ENCODE measurements at places on chromosomes 3 and 15.

GRCh38 chr3:110343376-110343775 is 728.2 kb upstream of the NECTIN3 start:
- DNase-seq = no peak

- DNase-seq = no peak
Observed at GRCh38 chr15:63765338-63765737, 68.4 kb downstream of the HERC1 start.

GRCh38 chr15:32981536-32981935 is 213.0 kb downstream of the FMN1 start:
- DNase-seq = no peak

- no peak for DNase-seq
Observed at GRCh38 chr3:32186876-32187275, 51.6 kb upstream of the CMTM8 start.

- DNase-seq = no peak
Observed at GRCh38 chr15:85335193-85335942, 45.0 kb upstream of the AKAP13 start.

DNA sequence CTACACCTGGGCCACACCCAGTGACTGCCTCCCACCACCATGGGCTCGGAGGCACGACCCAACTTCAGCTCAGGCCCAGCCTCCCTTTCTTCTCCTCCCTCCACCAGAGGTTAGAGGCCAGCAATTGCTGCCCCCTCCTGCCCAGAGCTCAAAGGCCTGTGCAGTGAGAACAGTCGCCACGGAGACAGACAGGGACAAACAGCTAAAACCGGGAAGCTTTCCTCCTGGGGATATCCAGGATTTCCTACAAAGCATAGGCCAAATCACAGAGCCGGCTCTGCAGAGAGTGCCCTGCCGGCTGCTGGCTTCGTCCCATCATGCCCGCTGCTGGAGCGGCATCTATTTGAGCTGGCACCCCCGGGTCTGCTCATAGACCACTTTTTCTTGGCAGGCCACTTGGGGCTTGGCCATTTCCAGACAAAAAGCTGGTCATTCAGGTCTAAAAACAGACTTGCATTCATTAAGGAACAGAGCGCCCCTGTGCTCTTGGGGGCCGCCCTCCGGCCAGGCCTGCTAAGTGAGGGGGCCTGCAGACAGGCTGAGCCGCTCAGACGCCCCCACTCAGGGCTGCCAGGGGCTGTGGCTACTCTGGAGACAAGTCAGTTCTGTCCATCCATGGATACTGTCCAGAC is 17.5 kb downstream of the GRAMD2A start:
- no peak for DNase-seq

GRCh38 chr3:156610154-156610553 is 55.2 kb upstream of the SSR3 start:
- no peak for DNase-seq

GRCh38 chr3:162285259-162285658 is 788.7 kb downstream of the OTOL1 start:
- DNase-seq = no peak

DNA sequence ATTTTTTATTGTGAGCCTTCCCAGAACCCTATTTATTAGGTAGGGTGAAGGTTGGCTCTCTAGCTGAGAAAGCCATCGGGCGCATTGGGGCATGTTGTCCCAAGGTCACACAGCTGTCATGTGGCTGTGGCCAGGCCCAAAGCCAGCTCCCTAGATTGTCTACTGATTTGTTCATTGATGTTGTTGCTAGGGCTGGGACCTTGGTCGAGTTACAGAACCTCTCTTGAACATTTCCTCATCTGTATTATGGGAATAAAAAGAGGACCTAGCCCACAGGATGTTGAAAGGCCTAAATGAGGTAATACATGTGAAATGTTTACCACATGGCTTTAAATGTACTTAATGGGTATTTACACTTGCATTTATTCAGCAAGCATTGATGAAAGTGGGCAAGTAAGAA is 252.5 kb downstream of the SUCLG2 start:
- no peak for DNase-seq

DNA sequence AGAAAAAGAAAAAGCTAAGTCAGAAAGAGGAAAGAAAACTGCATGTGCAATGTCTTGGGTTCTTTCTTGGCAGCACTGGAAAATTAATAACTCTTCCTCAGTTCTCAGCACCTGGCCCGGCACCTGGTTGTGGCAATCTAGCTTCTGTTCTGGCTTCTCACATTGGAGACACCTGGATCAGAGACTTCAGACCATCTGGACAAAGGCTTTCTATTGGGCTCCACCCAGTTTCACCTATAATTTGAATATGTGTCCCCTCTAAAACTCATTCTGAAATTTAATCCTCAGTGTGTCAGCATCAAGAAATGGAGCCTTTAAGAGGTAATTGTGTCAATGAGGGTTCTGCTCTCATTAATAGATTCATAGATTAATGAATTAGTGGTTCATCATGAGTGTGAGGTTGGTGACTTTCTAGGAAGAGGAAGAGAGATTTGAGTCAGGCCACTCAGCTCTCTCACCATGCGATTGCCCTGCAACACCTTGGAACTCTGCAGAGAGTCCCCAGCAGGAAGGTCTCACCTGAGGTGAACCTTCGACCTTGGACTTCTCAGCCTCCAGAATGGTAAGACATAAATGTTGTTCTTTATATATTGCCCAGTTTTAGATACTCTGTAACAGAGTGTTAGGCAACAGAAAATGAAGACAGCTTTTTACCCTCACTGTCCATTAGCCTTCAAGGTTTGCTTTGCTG is 679.9 kb downstream of the NTRK3 start:
- DNase-seq = no peak

- no peak for DNase-seq
Observed at GRCh38 chr15:55654561-55655031, 66.5 kb upstream of the PYGO1 start.

- no peak for DNase-seq
Observed at GRCh38 chr3:51245867-51246266, 139.2 kb upstream of the MANF start.

DNA sequence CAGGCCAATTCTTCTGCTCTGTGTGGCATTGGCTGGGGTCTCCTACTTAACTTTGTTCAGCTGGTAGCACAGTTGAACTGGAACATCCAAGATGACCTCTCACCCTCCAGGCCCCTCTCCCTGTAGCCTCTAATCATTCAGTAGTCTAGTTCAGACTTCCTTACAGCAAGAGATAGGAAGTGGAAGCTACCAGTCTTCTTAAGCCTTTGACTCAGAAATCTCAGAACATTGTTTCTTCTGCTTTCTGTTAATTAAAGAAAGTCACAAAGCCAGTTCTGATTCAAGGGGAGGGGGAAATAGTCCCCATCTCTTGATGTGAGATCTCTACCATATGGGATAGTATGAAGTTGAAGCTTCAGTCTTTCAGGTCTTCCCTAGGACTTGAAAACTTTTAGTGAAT is 18.8 kb upstream of the SACM1L start:
- DNase-seq = no peak

DNA sequence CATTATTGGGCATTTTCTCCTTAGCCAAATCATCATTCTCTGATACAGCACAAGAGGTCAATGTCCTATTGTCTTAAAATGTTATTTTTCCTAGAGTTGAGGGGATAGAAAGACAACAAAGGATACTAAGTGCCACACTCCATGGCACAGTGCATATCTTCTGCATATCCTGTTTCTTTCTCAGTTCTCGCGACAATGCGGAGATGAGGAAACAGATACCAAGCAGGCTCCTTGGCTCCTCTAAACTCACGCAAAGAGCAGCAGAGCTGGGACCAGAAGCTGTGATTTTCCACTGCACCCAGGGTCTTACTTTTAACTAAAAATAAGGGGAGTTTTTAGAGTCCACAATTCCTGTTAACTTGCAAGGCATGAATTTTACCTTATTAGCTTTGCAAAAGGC is 10.5 kb upstream of the VGLL4 start:
- no peak for DNase-seq

DNA sequence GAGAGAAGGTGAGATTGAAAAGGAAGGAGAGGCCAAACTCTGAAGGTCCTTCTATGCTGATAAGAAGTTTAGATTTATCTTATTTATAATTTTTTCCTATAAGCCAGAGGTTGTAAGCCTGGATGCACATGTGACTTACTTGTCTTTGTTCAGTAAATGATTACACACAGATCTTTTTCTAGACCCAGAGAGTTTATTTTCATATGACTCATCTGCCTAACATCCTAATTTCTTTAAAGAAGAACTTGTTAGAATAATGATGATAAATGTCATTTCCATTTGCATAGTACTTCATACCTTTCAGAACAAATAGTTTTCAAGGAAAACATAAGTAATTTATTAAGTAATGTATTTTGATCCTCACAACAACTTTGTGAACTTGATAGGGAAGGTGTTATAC is 434.8 kb upstream of the DPH6 start:
- no peak for DNase-seq

DNA sequence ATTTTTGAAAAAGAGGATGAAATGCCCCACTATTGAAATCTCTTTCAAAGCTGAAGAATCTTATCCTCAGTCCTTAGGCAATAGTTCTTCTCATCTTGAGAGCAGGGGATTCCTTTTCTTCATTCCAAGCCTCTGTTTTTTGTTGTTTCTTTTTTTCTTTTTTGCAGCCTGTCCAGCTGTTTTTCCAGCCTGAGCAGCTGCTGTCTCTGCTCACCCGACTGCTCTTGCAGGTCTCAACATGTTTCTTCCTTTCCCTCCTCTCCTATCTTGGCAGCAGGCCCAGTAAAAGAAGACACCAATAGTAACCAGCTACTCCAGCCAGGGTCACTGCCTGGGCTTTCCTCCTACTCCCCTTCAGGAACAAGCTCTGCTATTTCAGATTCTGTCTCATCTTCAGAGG is 23.8 kb downstream of the MEX3B start:
- DNase-seq = peak; percentile 3

GRCh38 chr15:60373745-60374144 is 24.0 kb downstream of the ANXA2 start:
- no peak for DNase-seq

GRCh38 chr3:141049681-141050080 is 1.5 kb upstream of the SPSB4 start:
- no peak for DNase-seq
